ENCODE measurements at places on chromosomes 2 and 18.

GRCh38 chr2:23585273-23586170 lies 200.5 kb downstream of the KLHL29 start:
- DNase-seq = no peak

GRCh38 chr2:132275396-132275795 lies 113.6 kb upstream of the ANKRD30BL start:
- no peak for DNase-seq

DNA sequence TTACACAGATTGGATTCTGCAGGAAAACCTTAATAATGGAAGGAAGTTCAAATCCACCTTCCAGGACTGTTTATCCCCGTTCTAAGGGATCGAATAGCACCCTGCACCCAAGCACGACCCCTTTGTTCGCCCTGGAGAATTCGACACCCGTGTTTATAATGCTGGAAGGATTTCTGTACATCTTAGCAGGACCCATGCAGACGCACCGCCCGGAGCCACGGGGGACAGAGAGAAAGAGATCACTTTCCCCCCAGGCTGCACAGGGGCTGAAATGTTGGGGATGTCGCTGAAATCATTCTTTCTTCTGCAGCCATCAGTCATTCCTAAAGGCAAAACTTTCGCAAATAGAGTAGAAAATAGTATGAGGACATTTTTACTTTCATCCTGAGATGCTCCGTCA lies 238.7 kb upstream of the SALL3 start:
- DNase-seq = no peak

DNA sequence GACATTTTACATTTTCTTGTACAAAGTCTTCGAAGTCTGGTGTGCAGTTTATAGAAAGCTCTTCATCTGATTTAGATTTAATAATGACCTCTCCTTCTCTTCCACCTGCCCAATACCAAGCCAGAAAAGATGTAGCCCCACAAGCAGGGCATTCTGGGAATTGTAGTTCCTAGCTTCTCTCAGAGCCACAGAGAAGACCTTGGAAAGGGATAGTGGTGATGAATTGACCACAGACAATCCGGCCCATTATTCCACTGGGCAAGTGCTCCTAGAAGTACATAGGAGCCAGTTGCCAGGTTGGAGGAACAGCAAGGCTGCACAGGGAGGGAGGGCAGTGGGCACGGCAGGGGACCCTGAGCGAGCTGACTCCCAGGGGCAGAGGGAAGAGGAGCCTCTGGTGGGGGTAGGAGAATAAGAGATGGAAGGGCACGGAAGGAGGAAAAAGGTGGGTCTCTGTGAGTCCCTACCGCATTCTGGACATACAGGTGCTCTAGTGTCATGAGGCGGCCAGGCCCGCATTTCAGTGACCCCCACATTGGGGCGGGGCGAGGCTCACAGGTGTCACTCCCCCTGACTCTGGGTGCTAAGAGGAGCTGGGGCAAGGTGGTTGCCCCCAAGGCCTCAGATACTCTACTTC lies 152.5 kb upstream of the HAAO start:
- DNase-seq = no peak

DNA sequence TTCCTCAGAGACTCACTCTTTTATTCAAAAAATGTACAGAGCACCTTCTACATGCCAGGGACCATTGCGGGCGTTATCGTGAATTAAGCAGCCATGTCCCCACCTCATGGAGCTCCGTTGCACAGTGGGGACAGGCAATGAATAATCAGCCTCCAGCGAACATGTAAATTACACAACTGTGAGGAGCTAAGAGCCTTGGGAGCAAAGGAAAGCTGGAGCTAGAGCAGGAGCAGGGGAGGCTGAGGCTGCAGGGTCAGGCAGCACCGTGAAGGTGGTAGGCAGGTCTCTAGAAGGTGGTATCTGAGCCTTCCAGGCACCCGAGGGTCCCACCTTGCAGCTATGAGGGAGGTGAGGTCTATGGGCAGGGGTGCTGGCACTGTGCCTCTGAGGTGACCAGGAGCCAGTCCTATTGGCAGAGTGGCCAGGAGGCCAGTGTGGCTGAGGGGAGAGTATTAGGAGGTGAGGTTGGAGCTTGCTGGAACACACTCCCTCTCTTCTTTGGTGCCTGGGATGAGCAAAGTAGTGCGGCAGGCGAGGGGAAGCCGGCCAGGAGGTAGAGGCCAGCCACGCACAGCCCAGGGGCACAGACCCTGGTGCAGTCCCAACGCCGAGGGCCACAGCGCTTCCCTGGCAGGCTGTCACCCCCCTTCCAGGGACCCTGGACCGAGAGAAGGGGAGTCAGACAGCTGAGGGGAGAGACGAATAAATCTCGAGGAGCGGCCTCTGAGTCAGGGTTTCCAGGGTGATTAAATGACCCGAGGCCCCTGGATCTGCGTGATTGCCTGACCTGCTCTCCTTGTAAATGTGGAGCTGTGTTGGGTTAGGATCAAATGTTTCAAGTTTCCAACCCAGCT lies 167.3 kb downstream of the SEPTIN10 start:
- no peak for DNase-seq

DNA sequence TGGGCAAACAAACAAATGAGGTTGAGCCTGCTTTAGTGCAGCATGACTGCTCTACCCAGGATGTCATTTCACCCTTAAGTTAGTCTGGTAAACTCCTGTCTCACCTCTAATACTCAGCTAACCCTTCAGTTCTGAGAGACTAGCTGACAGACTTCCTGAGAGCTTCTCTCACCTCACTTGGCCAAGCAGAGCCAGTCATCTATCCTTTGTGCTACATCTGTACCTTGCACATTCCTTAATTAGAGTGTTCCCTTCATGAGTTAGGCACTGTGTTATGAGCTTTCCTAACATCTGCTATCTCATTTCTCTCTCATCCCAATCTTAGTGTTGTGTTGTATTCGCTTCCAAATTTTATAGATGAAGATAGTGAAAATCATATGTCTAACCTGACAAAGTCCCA lies 220.1 kb upstream of the PIK3C3 start:
- no peak for DNase-seq

DNA sequence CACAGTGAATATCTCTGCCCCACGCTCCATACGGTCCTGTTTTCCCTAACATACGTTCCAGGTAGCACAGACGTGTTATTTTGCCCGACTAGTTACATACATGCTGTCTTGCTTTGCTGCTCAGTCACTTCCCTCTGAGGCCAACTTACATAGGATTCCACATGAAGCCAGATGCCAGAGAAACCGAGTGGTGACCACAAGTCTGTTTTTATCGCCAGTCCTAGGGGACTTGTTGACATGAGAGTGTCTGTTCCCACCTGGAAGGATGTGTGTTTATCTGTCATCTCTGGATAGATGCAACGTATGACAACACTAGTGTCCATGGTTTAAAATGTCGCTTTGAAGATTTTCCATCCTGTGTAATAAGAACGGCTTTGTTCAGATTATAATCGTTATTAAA lies 32.6 kb downstream of the PMAIP1 start:
- no peak for DNase-seq

DNA sequence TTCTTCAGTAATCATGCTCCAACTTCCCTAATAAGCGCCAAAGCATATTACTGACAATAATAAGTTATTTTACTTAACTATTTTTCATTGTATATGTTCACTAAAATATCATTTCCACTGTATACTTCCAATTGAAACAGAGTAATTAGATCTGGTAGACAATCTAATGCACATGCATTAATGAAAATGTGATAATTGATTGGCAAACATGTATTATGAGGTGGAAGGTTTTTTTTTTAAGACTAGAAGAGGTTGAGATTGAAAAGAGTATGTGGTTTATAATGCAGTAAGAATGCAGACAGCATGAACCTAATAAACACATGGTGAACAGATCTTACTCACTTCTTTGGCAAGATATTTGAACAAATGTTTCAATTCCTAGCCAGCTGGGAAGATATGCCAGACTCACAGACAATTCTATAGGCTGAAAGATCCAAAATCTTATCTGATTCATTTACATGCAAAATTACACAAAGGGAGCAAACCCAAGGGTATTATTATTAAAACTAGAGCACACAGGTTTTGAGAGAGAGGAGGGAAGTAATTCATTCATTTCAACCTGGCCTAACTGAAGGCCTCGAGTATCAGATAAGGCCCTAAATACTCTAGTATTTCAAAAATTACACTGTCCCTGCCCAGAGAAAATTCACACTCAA lies 2.8 kb downstream of the NCKAP1 start:
- peak; percentile 85 for DNase-seq

DNA sequence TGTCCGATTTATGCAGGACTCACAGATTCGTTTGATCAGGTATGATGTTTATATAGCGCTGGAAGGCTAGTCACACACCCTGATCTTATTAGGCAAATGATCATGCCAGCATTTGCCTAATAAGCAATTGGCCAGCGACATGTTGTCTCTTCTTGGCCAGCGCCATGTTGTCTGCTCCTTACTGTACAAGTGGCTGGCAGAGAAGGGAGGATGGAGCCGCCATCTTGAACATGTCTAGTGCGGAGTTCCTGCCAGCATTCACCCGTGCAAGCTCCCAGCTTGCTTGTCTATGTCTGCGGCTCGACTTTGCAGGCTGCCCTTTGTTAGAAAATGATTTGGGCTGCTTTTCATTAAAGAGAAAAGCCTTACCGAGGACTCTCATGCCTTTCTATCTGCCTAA lies 106.3 kb downstream of the TFCP2L1 start:
- no peak for DNase-seq

All from HS-5 (cell line).